ENCODE measurements at places on chromosomes 4 and X.

- no peak for DNase-seq
Measured at GRCh38 chr4:8069102-8069752, 89.4 kb downstream of the ABLIM2 start.

DNA sequence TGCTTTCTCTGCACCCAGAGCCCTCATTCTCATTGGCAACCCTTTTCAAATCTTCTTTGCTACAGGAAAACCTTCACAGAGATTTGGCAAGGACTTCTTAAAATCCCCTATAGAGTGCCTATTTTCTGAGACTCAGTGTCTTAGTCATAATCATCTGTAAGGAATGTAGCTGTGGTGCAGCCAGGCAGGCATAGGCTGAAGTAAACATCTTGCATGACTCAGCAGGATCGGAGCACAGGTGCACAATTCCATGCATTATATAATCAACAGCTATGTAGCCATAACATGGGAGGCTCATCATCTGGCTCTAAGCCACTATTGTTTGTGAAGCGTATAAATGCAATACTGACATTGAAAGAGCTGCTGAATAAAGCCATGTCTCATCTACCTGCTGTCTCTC lies 368.8 kb downstream of the MAGEE1 start:
- no peak for DNase-seq

DNA sequence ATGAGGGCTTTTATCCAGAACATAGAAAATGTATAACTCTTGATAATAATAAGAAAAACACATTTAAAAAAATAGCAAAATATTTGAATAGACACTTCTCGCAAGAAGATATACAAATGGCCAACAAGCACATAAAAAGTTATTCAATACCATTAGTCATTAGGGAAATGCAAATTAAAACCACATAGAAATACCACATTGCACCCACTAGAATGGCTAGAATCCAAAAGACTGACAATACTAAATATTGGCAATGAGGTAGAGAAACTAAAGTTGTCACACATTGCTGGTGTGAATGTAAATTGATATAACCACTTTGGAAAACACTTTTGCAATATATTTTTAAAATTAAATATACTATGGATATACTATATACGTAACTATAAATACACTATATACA lies 754.3 kb upstream of the MAGEB2 start:
- DNase-seq = no peak

DNA sequence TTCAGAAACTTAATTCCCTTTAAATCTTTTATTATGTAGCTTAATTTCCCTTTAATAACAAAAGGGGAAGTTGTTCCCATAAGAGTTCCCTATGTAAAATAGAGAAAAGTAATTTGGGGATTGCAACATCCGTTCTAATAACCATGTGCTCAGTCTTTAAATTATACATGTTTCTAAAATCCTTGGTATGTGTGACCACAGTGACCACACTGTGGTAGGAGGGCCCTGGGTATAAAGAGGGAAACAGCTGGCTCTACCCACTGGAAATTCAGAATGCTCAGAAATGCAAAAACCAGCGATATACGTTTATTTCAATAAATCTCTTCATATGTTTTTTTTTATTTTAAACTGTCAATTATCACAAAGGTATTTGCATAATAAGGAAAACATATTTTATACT lies 219.1 kb downstream of the FGF13 start:
- DNase-seq = no peak

GRCh38 chrX:134545510-134545909 lies 85.5 kb downstream of the HPRT1 start:
- DNase-seq = no peak

GRCh38 chr4:57410331-57411052 lies 300.3 kb upstream of the IGFBP7 start:
- no peak for DNase-seq

DNA sequence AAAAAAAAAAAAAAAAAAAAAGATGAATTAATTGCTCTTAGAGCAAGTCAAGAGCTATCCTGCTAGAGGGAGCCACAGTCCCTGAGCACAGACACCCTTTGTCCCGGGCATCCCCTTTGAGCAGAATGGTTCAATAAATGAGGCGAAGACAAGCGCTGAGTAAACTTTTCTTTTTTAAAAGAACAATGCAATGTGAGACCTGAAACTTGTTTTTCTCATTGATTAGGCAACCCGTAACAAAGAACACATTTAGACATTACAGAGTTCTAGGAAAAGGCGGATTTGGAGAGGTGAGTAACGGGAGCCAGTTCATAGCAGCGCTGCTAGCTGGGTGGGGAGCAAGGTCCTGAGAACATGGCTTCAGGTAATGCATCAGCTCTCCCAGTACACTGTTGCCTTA lies 46.1 kb downstream of the GRK4 start:
- DNase-seq = no peak

DNA sequence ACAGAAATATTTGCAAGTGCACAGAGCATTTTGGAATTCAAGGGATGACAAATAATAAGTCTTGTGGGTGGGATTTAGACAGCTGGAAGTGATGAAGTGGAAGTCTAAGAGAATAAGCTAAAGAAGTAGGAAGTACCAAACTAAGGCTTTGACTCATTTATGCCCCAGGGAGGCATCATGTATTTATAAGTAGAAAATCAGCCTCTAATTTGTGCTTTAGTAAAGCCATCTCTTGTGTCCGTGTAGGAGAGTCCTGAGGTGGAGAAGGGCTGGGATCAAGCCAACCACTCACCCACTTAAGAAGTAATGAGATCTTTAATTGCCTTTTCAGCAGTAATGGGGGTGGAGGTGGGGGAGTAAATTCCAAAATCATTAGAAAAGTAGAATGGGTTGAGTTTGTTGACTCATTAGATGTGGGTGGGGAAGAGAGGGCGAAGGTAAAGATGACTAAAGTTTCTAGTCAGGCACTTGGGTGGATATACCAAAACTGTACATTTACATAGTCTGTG lies 356.7 kb downstream of the STIM2 start:
- no peak for DNase-seq

GRCh38 chrX:19990151-19990555 lies 708 bp downstream of the BCLAF3 start:
- no peak for DNase-seq

DNA sequence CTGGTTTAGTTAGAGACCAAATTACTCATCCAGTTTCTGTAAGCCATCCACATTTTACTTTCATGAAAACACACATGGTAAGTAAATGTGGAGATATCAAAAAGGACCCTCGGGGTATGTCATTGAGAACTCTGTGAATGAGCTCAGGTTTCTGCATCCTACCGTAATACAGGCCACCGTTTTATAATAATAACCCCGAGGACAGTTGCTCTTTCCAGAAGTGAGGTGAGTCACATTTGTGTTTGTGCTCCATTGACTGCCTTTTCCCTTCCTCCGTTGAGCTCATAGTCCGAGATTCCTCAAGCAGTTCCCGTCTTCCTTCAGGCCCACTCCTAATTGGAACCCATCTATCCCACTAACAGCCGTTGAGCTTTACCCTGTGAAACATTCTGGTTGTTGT lies 95.3 kb downstream of the GRID2 start:
- DNase-seq = no peak

DNA sequence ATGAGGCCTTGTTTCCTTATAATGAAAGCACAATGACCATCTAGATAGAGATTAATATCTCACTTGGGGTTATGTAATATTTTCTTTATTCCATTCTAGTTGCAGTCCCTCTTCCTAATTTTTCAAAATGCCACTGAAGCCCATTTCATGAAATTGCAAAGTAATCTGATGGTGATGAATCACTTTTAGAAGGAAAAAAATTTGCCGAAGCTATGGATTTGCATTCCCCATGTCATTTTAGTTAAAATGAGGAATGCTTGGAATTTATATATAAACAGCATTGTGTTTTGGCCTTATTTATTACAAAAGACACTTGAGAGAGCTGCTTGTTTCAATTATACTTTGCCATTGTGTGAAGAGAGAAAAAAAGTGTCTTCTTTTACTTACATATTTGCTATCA lies 241.7 kb upstream of the TEX13A start:
- no peak for DNase-seq

GRCh38 chr4:129526812-129527211 lies 430.9 kb downstream of the C4orf33 start:
- DNase-seq = no peak

- no peak for DNase-seq
Measured at GRCh38 chrX:140710710-140711109, 1.2 kb downstream of the LINC00632 start.

DNA sequence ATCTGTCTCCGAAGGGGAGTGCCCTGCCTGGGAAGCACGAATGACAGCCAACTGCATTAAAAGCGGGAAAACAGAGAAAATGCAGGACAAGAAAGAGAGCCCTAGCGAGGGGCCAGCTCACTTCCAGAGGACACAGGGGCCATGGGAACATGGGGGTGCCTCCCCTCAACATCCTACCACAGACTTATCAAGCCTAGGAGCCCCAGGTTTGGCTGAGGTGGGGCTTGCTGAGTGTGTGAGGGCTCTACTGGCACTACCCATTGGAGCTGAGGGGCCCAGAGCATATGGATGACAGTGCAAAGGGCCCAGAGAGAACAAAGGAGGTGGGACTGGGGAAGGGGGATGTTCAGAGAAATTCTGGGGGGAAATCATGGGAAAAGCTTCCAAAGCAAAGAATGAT lies 101.8 kb downstream of the PJA1 start:
- DNase-seq = no peak

GRCh38 chrX:131907488-131908314 lies 115.4 kb upstream of the STK26 start:
- DNase-seq = no peak

- DNase-seq = no peak
Measured at GRCh38 chr4:109810552-109811387, 4.8 kb upstream of the GAR1 start.

DNA sequence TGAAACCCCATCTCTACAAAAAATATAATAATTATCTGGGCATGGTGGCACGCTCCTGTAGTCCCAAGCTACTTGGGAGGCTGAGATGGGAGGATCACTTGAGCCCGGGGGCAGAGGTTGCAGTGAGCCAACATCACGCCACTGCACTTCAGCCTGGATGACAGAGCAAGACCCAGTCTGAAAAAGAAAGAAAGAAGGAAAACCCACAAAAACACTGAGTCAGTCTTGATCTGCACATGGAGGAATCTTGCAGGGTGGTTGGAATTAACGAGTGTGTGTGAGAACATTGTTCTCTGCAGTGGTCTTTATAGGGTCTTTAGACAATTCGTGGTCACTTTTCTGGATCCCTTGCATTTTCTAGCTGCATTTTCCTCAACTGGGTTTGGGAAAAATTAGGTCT lies 23.2 kb downstream of the ADD1 start:
- no peak for DNase-seq

- DNase-seq = no peak
Measured at GRCh38 chr4:119227690-119228089, 15.2 kb downstream of the USP53 start.

DNA sequence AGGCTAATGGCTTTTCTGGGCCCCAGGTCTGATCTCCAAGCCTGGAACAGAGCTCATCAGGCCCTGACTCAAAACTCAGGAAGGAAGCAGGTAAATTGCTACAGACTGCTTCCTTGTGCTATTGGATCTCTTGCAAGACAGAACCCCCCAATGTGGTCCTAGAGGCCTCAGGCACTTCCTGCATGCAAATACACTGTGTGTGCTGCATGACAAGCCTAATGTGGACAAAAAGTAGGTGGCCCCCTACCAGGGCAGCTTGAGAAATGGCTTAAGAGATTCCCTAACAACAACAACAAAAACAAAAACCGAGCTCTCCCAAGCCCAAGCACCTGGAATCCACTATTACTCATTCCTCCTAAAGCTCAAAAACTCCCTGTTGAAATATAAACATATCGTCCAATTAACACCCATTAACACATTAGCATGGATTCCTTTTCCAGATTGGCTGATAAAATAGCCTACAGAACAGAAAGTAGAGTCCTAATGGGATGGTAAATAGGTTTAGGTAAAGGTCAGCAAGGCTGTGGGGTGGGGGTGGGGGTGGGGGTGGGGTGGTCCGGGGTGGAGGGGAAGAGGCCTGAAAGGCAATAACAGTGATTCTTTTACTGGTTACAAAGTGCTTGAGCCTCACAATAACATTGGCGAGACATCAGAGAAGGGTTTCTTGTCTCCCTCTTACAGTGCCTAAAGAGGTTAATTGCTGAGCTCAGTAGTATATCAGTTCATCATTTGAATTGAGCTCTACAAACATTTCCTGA lies 24.1 kb upstream of the FGF16 start:
- no peak for DNase-seq

DNA sequence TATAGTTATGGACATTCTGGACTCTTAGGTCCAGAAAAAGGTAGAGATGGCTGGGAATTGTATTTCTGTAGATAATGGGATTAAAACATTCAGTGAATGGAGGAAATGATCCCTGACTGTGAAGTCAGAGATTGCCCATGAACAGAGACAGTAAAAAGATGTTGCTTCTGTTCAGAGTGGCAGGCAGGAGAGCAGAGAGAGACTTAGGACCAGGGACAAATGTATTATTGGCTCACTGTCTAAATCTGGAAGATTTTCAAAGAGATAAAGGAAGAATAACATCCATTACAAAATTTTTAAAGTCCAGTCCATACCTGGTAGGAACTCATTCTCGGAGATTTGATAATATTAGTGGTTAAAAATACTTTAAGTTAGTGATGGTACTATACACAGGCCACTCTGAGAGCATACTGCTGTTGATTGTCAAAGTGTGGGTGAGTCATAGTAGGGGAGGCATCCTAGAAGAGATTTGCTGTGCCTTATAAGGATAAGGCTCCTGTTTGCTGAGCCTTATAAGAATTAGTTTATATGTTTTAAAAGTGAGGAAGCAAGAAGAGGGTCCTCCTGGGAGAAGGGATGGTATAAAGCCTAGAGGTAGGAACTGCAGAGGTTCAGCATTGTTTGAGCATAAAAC lies 53.0 kb downstream of the JADE3 start:
- DNase-seq = no peak

- DNase-seq = no peak
Measured at GRCh38 chrX:143429131-143429530, 88.1 kb downstream of the SPANXN3 start.

GRCh38 chr4:25970691-25971432 lies 56.8 kb downstream of the SMIM20 start:
- DNase-seq = no peak

DNA sequence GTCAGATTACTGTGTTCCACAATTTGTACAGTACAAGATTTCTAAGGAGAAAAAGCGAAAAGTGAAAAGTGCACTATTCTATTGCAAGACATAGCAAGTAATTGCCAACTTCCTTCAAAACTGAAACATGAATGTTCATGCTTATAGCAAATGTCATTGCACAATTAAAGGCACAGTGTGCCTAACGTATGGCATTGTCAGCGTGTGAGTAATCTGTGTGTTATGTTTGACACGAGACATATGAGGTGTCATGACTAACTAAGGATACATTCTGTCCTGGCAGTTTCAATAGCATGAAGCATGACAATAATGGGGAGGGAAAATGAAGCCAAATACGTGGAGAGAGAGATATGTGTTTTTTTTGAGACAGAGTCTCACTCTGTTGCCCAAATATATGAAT lies 33.6 kb upstream of the TBC1D9 start:
- no peak for DNase-seq

DNA sequence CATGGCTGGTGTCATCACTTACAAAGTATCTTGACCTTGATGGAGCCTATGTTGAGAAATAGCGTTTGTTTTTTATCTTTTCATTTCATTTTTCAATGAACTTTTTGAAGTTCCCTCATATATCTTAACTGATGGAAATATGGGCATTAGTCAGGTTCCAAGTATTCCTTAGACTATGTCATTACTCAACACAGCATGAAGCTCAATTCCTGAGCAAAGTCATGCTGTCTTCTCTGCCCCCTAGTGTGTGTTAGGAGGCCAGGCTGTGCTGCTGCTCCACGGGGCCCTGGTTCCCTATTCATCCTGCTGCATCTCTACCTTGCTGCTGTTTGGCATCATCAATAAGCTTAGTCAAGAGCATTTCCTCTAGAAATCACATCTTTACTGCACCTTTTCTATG lies 40.9 kb downstream of the GPR143 start:
- no peak for DNase-seq

- no peak for DNase-seq
Measured at GRCh38 chr4:62517716-62518115, 1317.6 kb downstream of the ADGRL3 start.
